Fibroblast of the conjunctiva (primary cell): ENCODE measurements at places on chromosomes 12 and 14.

- no peak for DNase-seq
Measured at GRCh38 chr12:13179211-13180074, 17.1 kb upstream of the EMP1 start.

DNA sequence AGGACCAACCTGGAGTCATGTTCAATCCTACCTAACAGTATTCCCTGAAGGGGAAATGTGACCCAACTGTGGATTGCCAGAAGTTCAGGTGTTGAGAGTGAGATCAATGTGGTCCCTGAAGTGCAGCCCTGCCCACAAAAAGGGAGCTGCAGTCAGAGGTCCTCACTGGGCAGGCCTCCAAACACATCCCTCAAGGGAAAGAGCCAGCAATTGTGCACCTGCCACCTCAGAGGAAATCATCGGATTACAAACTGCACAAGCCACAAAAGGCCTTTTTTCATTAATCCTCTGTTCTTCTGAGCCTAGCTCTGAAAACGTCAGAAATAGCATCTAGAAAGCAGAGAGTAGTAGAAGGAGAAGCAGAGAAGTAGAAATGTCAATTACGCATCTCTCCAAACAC is 10.8 kb upstream of the MDM1 start:
- no peak for DNase-seq

DNA sequence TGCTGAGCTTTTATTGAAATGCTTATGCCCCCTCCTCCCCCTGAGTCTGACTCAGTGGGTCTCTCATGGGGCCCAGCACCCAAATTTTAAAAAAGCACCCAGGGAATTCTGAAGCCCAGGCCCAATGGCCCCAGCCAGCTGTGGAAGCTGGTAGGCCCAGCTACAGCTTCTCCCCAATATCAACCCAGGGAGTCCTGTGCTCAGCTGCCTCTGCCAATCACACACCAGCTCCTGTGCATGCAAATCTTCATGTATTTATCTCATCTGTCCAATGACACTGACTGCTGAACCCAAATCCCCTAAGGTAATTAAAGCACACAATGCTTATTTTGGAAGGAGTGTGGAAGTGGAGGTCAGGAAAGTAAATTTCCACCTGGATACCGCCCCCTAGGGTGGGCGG is 76.3 kb downstream of the CCDC88C start:
- DNase-seq = no peak

- DNase-seq = no peak
Measured at GRCh38 chr12:28132398-28132797, 57.9 kb upstream of the CCDC91 start.

DNA sequence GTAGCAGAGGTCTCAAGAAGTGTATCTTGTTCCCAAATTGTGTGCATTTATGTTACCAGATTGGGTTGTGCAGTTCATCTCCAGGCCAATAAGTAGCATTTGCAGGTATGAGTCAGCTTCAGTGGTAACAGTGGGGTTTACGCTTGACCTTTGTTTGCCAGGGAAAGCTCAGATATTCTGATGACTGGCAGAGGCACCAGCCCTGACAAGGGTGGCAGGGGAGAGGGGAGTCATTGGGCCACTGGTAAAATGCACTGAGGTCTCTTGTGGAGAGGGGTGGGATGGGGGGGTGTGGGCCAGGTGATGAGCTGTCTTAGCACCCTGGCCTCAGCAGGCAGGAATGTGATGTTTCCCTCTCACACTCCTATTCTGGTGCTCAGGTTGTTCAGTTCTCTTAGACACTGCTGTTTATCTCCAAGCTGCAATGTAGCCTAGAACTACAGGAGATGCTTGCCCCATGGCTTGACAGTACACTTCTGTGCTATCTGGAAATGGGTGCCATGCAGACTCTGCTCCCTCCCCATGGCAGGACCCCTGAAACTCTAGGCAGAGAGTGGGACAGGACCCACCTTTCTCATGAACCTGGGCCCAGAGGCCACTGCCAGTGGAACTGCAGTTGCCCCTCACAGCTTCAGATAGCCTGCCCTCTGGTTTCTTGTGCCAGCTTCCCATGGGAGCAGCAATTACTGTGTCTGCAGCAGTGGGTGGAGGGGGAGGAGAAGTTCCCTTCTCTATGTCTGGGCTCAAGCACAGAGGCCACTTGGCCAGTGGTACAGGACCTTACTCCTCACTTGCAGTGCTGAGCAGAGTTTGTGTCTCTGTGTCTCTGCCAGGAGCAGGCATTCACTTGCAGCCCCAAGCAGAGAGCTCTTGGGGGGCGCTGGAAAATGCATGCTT is 31.9 kb downstream of the USP15 start:
- no peak for DNase-seq

DNA sequence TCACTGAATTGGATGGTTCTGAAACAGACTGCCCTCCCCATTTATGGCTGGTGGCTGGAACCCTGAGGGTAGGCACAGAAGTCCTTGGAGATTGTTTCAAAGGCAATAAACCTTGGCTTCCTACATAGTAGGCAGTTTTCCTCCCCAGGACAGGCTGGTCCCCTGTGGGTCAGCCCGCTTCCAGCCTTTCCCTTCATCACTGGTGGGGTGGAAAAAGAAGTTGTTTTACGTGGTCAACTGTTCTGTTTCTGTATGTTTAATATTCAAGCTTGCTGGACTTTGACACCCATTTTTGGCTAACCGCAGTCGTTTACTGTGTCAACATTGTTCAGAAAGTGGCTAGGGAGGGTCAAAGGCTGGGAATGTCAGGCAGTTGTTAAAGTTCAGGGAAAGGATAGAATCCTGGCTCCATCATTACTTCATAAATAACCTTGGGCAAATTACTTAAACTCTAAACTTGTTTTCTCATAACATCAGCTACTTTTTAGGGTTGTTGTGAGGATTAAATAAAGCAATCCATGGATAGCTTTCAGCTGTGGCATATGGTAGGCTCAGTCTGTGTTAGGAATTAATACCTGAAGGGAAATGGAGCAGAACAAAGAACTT is 2.4 kb downstream of the KLHDC2 start:
- DNase-seq = no peak

- DNase-seq = no peak
Measured at GRCh38 chr14:69443296-69443805, 41.2 kb upstream of the PLEKHD1 start.

GRCh38 chr14:75042035-75042434 is 9.2 kb downstream of the MLH3 start:
- no peak for DNase-seq

- no peak for DNase-seq
Measured at GRCh38 chr12:92130999-92131398, 14.6 kb downstream of the BTG1 start.

- DNase-seq = no peak
Measured at GRCh38 chr12:67633708-67634107, 14.8 kb upstream of the DYRK2 start.

DNA sequence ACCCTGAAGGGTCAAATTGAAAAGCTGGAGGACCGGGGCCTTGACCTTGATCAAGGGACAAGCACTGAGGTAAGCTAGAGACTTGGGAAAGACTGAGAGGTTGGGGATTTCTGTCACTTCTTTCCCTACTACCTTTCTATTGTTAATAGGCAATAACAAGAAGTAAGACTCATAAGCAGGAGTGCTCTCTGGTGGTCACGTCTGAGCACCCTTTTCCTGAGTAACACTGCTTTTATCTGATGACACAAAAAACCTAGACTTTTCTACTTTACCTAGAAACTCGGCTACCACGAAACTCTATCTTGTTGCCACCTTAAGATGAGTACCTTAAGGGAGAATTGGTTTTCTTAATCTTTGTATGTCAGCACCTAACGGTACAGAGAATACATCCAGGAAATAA is 35.5 kb upstream of the PPFIBP1 start:
- no peak for DNase-seq

GRCh38 chr12:58388261-58388660 is 446.9 kb downstream of the ATP23 start:
- no peak for DNase-seq
